ENCODE measurements at places on chromosomes 12 and 14. TPM values are rescaled to one million over a fixed set of nuclear protein-coding genes. Genes with fewer than 3 reads are reported as not detected.

The MMP14 gene
- total RNA-seq, result 1.4 TPM

The KRT6B gene
- total RNA-seq, result not detected

The CACNA1C gene
- total RNA-seq, result 0.14 TPM

The PTPRR gene
- total RNA-seq, result not detected

The SMCO2 gene
- not detected for total RNA-seq

The MYF5 gene
- total RNA-seq, result not detected

The RNASE7 gene
- not detected for total RNA-seq

The CD27 gene
- total RNA-seq, result 38.4 TPM

The SOAT2 gene
- 2.9 TPM for total RNA-seq

GRCh38 chr12:132674561-132674960 lies 12.6 kb downstream of the POLE start:
- no peak for DNase-seq

GRCh38 chr14:20836668-20837338 lies 34.2 kb upstream of the RNASE1 start:
- no peak for DNase-seq

GRCh38 chr14:59097681-59098080 lies 90.8 kb upstream of the DAAM1 start:
- no peak for DNase-seq

GRCh38 chr14:95817271-95817670 lies 59.4 kb upstream of the TUNAR start:
- DNase-seq, result no peak

- no peak for DNase-seq
These were observed 15.3 kb downstream of the UBE2N start for GRCh38 chr12:93426412-93426805.

DNA sequence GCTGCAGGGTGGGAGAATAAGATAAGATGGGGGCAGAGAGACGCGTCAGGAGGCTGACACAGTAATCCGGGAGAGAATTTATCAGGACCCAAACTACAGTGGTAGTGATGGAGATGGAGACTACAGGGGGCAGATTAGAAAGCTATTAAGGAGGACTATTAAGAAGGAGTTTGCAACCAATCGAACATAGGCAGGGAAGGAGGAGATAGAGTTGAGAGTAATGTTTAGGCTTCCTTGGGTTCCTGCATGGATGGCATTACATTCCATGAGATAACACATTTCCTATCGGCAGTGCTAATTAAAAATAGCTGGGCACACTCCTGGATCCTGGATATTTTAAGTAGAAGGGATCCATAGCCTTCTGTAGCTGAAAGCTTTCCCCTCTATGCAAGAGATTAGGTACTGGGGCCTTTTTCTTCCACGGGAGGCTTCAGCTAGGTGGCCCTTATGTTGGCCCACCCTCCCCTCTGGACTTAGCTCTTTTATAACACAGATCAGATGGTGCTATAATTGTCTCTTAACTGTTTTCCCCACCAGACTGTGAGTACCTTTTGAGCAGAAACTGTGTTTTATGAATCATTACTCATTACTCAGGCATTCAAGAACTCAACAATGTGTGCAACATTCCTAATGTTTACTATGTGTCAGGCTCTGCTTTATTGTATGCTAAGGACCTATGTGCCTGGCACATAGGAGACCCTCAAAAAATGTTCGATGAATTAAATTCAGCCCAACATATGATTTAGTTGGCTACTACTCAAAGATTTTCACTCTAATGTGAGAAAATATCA lies 113.0 kb downstream of the RMST start:
- DNase-seq, result no peak

DNA sequence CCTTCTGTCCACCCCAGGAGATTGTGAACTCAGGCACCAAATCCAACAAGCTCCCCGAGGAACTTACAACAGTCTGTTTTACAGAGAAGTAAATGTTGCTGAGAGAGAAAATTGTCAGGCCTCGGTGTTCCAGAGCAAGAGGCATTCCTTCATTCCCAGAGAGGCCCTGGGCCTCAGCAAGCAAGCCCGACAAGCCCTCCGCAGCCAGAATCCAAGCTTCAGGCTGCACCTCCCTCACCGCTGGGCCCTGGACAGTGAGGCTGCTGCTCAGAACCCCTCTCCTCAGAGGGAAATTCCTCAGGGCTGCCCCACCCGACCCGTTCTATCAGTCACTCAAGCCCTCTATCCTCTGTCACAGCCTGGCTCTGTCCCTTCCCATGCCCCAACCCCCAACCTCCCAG lies 56.4 kb downstream of the ZFP36L1 start:
- no peak for DNase-seq

All from CD8-positive, alpha-beta T cell (primary cell).